NCI-H1436 (cell line): ENCODE measurements at places on chromosomes 3 and 15.

GRCh38 chr3:144743225-144743668 is 771.6 kb downstream of the DIPK2A start:
- no peak for DNase-seq

GRCh38 chr3:122942937-122943827 is 84.4 kb downstream of the SEMA5B start:
- peak; percentile 65 for DNase-seq

- DNase-seq: peak; percentile 22
Observed at GRCh38 chr3:174202116-174202515, 657.0 kb upstream of the NAALADL2 start.

DNA sequence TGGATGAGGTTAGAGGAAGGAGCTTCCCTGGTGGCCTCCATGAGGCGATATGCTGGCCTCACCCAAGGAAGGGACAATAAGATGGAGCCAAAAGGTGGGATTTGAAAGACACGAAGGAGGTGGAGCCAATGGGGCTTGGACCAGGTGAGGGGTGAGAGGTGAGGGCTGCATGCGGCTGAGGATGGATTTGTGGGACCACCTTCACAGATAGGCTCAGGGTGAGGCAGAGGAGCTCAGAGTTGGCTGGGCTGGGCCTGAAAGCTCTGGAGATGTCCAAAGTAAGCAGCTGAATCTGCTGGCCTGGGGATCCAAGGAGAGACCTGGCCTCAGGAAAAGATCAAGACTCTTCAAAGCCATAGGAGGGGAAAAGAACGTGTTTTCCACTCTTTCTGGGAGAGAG is 49.8 kb downstream of the EXOG start:
- no peak for DNase-seq

GRCh38 chr3:182214416-182214815 is 502.7 kb downstream of the SOX2 start:
- DNase-seq: no peak

GRCh38 chr3:154979331-154979730 is 100.8 kb upstream of the MME start:
- DNase-seq: no peak
